CD4-positive, alpha-beta T cell treated with Interleukin-10 for 1 hour (primary cell): ENCODE measurements at places on chromosomes 3 and 15.

DNA sequence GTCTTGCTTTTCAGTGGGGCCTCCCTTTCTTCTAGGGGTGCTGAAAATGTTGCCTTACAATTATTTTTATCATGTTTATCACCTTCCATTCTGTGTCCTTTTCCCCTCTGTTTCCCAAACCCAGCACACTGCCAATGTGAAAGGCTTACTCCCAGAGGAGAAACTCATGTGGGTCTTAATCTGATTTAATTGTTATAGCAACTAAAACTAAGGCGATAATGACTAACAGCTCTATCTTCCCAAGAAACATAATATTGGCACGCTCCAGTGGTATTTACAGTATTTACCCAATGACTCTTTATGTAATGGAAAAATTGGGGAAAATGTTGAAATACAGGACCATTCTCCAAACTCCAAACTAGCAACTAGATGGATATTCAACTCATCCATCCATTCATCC is 58.4 kb downstream of the MESD start:
- no peak for DNase-seq

GRCh38 chr3:145953316-145953715 is 207.7 kb downstream of the PLOD2 start:
- DNase-seq: no peak

DNA sequence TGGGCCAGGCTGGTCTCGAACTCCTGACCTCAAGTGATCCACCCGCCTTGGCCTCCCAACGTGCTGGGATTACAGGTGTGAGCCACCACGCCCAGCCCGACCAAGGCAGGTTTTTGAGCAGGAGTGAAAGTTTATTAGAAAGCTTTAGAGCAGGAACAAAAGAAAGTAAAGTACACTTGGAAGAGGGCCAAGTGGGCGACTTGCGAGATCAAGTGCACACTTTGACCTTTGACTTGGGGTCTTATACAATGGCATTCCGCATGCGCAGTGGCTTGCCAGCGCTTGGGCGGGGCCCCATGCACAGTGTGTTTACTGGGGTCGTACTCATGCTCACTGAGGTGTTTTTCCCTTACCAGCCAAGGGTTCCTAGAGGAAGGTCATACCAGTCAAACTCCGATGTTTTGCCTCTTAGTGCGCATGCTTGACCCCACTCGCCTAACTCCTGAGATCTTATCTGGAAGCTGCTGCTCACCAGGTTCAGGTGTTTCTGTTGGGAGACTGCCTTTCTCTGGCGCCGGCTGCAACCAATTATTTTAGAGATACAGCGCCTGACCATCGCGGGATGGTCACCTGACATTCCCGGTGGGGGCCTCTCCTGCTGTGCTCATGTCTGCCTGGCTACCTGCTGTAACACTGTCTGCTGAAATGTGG is 46.9 kb upstream of the FLNB start:
- no peak for DNase-seq

DNA sequence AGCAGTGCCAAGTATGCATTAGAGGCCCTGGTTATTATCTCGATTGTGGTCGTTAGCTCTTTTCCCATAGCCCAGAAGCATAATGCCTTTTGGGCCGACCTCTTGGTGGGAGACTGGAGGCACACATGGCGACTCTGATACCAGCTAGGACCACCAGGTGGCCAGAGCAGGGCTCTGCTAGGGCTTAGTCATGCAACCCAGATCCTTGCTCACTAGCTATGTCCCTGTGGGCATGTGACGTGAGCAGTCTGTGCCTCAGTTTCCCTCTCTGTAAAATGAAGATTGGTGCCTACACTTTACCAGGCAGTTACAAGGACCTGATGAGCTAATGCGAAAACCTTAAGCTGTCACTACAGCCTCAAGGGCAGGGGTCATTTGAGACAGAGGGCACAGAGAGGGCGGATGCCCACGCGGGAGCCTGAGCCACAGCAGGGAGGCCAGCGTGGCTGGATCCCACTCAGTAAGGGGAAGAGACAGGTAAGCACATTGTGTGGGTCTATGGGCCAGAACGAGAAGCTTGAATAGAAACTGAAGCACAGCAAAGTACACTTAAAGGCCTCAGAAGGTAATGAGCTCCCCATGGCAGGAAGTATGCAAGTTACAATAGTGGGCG is 8.8 kb downstream of the KLF15 start:
- DNase-seq: no peak

- DNase-seq: no peak
These were observed 277.1 kb downstream of the MAGI1 start for GRCh38 chr3:65761446-65762234.

- DNase-seq: no peak
These were observed 2.2 kb upstream of the TRH start for GRCh38 chr3:129972301-129972700.

DNA sequence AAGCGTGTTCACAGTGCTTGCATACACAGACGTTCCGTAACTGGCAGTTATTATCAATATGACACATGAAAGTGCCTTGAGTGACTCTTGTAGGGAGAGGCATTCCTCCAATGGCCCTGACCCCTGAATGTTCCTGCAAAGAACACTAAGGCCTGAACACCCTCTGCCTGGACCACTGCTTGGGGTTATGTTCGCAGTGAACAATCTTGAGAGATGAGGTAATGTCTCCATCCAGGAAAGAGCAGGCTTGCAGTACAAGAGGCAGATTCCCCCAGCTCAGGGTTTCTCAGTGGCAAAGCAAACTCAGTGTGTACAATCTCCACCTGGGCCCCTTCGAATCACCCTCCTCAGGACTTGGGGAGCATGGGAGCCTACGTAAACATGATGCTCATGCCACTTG is 324.6 kb downstream of the MAGI1 start:
- no peak for DNase-seq

GRCh38 chr15:68436680-68437079 is 4.7 kb upstream of the ITGA11 start:
- no peak for DNase-seq

- DNase-seq: no peak
These were observed 85.2 kb upstream of the CHL1 start for GRCh38 chr3:111143-112069.
